CD14-positive monocyte (primary cell): ENCODE measurements at places on chromosomes 6 and 20.

DNA sequence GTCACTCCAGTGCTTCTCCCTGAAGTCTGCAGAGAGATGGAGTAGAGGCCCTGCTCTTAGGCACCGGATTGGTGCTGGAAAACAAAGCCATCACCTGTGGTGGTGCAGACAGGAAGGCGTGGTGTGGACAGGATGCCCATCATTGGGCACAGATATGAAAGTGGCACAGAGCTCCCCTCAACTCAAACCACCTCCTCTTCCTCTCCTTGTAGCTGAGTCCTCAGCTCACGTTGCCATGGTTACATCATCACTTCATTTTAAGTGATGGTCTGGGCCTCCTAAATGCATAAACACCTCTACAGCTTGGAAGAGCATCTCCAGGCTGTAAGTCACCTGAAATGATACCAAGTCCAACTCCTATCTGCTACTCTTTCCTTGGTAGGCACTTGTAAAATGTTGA, 8.0 kb upstream of the RTF2 start:
- no peak for DNase-seq

DNA sequence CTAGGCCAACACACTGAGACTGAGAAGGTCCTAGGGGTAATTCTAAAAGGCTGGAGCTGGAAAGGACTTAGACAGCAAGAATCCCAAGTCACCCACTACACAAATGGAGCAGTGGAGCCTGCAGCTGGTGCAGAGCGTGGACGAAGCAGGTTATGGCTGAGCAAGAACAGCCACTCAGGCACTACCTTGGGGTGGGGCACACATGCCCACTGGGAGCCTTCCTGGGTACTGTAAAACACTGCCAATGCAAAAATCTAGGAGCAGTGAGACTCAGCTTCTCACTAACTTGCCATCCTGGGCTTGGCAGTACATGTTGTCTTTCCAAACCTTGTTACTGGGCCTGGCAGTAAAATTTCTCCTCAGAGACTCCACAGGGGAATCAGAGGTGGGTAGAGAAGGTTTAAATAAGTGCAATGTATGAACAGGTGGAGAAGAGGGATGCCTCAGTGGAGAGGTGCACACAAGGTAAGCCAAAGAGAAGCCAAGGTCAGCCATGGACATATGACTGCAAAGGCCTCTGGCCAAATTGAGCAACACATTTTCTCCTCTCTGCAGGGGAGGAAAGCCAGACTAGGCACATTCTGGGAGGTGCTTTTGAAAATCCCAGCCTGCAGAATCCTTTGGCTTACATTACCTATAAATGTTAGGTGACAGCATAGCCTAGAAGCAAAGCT, 105.6 kb downstream of the TNFRSF21 start:
- no peak for DNase-seq

GRCh38 chr6:148064406-148065134, 278.1 kb upstream of the SASH1 start:
- no peak for DNase-seq

DNA sequence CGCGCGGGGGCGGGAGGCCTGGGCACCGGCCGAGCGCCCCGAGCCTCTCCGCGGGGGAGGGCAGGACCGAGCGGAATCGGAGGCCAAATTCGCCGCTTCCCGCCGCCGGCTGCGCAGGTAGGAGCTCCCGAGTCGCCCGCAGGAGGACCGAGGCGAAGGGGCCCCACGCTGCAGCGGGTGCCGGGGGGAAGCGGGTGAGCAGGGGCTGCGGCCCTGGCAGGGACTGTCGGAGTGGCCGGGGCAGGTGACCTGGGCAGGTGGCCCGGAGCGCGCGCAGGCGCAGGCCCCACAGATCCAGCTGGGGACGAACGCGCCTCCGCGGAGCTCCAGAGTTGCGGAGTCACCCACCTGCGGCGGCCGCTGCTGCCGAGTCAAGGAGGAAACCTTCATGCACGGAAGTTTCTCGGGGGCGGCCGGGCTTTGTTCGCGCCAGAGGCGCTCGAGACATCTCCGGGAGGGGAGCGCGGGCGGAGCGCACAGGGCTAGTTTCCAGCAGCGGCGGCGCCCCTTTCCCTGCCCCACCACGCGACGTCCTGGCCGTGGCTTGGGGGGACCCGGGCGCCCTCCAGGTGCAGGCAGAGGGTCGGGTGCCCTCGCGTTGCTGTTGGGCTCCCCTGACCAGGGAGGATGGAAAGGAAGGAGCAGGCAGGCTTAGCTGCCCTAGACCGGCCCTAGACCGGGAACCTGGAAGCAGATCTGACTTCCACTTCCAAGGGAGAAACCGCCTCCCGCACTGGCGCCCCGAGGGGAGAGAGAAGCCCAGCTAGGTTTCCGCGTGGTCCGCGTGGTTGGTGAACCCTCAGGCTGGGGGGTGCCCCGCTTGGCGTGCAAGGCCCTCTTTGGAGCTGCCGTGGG, 590 bp downstream of the SLCO4A1 start:
- peak; percentile 22 for DNase-seq

DNA sequence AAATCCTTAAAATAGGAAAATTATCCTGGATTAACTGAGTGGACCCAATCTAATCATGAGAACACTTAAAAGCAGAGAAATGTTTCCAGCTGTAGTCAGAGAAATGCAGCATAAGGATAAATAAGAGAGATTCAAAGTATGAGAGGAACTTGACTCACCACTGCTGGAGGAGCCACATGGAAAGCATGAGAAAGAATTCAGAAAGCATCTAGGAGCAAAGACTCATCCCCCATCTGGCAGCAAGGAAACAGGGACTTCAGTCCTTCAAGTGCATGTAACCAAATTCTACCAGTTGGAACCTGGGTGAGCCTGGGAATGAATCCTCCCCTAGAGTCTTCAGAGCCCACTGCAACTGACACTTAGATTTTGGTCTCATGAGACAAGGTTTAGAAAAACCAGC, 33.7 kb downstream of the RNF146 start:
- no peak for DNase-seq

- DNase-seq = peak; percentile 85
Measured at GRCh38 chr6:163415620-163416556, 1.4 kb downstream of the QKI start.

DNA sequence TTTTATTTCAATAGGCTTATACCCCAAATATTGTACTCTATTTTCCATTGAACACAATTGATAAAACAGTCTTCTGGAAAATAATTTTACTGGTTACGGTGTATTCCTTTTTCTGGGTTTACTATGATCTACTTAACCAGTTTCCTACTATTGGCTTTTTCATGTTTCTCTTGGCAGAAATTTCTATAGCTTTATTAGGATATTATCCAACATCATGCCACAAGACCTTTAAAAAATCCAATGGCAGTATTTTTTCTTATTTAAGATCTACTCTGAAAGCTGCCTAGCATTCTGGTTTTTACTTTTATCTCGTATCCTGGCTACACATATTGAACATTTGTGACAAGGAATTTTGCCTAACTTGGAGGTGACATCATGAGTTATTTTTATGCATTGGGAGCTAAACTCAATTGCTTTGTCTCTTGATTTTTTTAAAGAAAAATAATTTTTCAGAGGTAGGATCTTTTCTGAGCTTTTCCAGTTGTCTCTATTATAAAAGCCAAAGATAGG, 45.5 kb downstream of the SLC9A8 start:
- no peak for DNase-seq

DNA sequence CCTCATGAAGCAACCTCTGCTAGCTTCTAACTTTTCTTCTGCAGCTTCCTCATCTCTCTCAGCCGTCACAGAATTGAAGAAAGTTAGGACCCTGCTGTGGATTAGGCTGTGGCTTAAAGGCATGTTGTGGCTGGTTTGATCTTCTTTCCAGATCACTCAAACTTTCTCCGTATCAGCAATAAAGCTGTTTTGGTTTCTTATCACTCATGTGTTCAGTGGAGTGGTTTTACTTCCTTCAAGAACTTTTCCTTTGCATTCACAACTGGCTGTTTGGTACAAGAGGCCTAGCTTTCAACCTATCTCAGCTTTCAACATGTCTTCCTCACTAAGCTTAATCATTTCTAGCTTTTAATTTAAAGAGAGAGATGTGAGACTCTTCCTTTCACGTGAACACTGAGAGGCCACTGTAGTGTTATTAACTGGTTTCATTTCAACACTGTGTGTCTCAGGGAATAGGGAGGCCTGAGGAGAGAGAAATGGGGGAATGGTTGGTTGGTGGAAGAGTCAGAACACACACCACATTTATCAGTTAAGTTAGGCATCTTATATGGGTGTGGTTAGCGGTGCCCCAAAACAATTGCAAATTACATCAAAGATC, 17.2 kb downstream of the ZSCAN23 start:
- no peak for DNase-seq

DNA sequence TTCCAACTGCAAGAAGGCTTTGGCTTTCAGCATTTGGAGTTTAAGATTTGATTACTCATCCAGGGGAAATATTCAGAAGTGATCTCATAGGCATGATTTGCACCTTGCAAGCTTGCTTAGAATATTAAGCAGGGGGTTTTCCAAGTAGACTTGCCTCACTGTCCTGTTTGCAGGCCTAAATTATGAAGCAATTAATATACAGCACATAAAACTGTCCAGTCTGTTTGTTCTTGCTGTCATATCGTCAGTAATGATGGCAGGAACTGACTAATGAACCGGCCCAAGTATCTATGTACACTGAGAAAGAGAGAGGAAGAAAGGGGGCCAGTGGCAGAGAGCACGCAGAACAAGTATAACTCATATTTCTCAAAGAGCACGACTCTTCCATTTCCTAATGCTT, 212.5 kb upstream of the SUPT3H start:
- DNase-seq = peak; percentile 17
